ENCODE measurements at places on chromosomes 2 and 18.

DNA sequence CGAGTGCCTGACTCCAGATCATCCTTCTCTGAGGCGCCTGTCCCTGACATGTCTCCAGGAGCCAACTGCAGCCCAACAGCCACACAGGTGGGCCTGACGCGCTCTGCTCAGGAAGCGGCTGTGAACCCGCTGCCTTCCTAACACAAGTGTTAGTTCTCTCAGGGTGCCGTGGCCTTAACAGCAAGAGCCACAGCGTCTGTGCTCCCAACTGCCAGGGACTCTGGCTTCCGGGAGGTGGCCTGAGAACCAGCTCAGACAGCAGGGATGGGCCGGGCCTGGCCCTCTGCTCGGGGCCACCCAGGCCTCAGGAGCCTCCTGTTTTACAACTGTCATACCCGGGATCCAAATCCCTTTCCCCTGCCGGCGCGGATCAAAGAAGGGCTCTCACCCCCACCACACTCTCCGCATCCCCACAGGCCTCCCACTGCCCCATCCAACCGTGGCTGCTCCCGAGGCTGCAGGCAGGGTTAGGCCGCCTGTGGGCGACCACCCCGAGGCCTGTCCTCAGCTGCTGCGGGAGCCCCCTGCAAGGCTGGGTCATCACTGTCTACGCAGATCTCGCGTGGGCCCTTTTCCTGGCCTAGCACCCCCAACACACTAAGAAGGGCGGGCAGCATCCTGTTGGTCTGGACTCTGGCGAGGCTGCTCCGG, 114.2 kb upstream of the ZNF236 start:
- no peak for DNase-seq

DNA sequence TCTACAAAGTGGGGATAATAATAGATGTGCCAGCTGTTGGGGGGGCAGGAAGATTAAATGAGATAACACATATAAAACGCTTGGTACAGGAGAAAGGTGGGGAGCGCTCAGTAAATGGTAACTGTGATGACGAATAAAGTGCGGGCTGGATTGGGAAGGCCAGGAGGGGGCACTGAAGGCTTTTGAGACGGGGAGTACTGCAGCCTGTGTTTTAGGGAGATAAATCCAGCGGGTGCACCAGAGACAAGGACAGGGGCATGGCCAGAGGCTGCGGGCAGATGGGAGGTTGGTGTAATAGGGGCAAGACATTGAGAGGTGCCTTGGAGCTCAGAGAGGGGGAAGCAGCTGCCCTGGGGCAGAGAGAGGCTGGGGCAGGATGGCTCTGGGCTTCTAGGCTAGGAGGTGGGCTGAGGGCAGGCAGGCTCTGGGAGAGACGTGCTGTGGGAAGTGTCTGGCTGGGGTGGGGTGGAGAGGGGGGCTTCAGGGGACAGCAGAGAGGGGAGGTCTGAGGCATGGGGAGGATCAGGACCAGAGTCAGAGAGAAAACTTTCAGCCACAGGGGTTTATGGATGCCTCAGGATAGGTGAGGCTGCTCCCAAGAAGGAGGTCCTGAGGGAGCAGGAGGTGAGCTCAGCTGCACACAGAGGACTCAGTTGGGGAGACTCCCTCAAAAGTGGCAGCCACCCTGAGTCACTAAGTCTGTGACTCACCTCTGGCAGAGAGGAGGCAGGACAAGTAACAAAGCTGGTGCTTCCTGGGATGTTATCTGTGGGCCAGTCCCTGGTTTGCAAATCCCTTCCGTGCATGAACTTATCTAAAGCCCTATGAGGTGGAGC, 18.8 kb downstream of the TEX44 start:
- DNase-seq, result no peak

GRCh38 chr18:77133835-77134496, 1.4 kb upstream of the MBP start:
- DNase-seq, result no peak

- DNase-seq, result no peak
These were observed 160.6 kb upstream of the DOK6 start for GRCh38 chr18:69239849-69240674.

- peak; percentile 16 for DNase-seq
These were observed 27.0 kb downstream of the TMEM200C start for GRCh38 chr18:5868218-5868854.

DNA sequence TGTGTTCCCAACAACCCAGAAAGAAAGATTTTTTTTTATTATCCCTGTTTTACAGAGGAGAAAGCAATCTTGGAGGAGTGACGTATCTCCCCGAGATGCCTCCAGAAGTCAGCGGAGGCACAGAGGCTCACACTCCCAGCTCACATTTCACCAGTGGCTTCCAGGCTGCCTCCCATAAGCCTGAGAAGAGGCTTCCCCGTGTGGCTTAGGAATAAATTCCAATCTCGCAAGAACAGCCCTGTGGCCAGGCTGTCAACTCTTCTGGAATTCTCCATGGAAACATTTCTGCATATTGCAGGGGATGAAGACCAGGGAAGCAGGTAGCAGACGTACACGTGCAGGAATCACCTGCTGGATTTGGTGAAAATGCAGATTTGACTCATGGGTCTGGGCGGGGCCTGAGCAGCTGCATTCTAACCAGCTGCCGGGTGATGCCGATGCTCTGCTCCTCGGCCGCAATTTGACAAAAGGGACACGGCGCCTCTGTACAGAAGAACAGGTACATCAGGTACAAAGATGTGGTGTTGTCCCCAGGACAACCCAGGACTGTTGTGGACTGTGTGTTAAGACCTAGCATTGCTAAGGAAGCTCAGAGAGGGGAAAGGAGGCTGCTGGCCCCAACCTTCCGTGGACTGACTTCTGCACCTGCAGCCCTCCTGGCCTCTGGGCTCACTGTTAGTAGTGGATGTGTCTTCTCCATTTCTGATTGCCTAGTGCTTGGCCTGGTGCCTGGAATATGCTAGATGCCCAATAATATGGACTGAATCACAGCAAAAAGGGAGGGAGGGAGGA, 114.2 kb upstream of the ID2 start:
- DNase-seq, result no peak

DNA sequence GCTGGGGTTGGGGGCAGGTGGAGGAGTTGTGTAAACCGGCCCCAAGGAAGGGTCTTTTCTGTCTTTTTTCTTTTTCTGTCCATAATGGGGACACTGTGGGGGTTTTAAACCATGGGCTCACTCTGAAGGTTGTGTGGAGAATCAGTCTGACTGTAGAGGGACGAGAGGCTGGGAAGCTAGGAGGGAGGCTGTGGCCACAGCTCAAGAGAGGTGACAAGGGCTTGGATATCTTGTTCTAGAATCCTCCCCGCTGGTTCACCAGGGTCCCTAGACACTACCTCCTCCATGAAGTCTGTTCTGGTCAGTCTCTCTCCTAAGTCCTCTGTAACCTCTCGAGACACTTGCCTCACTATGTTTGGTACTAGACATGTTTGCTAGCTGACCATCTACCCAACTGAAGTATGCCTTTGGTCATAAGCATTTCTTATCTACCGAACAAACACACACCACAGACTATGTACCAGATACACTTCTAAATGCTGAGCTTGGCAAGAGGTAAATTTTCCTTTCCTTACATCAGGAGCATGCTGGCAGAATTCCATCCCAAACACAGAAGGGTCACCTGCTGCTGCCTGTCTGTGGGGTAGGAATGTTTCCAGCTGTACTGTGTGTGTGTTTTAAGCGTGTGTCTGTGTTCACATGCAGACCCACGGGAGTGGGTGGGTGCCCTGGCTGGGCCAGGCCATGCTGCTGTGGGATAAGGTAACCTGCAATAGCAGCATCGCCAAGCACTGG, 69.6 kb upstream of the MGAT4A start:
- no peak for DNase-seq

DNA sequence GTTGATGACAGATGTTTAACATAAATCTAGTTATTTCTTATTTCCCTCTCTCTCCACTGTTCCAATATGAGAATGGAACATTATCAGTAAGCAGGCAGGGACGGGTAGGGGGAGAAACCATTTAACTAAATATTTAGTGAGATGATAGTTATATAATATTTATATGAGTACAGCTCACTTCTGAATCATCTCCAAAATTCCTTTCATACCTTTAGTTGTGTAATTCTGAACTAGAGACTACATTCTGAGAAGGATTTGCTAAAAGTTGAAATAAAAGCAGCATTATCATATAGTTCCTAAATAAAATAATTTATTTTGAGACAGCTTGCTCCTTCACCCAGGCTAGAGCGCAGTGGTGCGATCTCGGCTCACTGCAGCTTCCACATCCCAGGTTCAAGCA, 41.4 kb downstream of the B4GALT6 start:
- DNase-seq, result no peak

- no peak for DNase-seq
These were observed 529.2 kb downstream of the LRP1B start for GRCh38 chr2:141601511-141602152.

DNA sequence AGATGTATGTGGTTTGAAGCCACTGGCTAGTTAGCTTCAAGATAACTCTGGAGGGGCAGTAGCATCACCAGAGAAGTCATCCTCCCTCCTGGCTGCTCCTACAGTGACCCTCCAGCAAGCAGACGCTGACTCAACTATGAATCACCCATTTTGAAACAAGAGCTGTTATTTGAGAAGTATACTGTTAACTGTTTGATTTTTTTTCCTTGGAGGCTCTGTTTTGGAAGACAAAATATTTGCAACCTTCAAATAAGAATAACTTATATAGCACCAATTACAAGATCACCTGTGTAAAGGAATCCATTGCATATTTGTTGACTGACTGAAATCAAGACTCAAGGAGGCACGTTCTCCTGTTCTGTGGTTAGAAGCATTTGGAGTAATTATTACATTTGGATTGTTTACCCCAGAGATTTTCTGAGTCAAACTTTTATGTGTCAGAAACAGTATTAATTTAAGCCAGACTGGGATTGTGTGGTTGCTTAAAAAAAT, 313.8 kb downstream of the MTX2 start:
- DNase-seq, result no peak

GRCh38 chr18:75775121-75775520, 347.6 kb upstream of the SMIM21 start:
- no peak for DNase-seq
